B cell (primary cell): ENCODE measurements at places on chromosomes 4 and X.
A peak's percentile ranks its signal among the peaks of the same experiment; 100 is the strongest.

DNA sequence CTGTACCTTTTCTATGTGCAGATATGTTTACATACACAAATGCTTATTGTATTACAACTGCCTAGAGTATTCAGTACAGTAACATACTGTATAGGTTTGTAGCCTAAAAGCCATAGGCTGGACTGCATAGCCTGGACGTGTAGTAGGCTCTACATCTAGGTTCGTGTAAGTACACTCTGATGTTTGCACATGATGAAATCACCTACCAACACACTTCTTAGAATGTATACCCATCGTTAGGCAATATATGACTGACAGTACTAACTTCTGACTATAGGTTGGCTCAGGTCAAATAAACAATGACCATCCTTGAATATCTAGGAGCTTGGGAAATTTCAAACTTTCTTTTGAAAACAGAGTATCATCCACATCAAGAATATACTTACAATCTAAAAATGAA, 139.0 kb downstream of the CORIN start:
- DNase-seq, result no peak

DNA sequence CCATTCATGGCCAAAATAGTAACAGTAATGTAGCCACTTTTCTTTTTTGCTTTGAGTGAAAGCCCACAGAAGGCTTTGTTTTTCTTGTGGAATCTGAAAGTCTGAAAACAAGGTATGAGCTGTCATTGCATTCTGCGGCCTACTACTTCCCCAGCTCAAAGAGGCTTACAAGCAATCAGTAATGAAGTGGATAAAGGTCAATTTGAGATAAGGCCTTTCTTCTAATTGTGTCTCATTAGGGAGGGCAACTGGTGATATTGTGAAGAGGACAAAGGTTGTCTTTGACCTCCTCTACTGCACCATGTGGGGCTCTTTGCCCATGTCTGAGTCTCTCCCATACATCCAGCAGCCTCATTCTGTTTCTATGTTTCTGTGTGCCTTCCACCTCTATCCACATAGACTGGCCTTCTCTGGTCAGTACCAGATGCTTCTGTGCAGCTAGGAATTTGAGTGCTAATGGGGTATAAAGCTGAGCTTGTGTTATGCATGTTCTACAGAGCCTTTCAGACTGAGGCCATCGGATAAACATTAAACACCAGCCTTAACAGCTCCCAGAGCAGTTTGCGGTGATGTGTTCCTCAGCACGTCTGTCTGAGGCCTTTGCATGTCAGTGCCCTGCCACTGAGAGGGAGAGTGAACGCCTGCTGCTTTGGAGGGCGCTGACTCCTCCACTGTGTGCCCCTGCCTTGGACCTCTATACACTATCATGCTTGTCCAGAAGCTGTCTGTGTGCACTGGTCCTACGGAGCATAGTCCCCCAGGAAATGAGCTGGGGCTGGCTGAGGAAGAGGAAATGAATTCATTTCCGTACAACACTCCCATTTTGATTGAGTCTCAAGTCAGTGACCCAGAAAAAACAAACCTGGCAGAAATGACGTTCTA, 80.2 kb downstream of the SH2D1A start:
- DNase-seq, result no peak

- DNase-seq, result no peak
Observed at GRCh38 chrX:72130156-72130761, 1.5 kb downstream of the RTL5 start.

DNA sequence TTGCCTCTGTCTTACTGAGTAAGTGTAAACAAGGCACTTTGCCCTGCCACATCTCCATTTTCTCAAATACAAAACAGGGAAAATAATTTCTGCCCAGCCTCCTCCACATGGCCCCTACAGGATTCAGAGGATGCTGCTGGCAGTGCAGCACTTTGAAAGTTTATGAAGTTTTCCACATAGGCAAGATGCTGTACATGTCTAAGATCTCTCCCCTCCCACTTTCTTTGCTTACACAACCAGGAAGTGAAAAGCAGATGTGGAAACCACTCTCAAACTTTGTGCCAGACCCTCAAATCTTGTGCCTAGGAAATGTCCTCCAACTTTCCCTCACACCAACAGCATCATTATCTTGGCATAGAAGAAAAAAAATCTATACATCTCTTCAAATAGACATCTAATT, 257.0 kb upstream of the LDB2 start:
- no peak for DNase-seq

DNA sequence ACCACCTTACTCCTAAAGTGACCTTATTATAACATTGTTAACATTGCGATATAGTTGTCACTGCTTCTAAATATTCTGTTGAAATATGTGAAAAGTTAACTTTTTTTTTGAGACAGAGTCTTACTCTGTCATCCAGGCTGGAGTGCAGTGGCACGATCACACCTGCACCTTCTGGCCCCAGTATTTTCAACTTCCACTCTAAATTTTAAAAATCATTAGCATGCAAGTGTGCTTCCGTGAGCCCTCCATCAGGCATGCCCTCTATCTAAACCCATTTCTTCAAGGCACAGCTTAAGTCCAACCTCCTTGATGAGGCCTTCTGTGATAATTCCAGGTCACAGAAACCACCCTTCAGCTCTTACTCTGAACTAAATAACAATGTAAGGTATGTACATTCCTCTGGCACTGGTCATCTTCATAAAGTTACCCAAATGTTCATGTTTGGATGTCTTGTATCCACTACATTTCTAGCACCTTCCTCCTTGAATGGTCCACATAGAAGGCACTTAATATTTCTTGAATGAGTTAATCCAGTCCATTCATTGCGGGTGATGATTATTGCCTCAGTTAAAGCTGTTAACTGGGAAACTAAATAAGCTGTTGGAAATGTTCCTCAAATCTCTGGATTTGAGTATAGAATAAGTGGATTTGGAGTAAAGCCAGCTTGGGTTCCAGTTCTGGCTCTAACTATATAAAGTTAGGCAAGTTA, 38.6 kb upstream of the TMEM131L start:
- peak; percentile 33 for DNase-seq

DNA sequence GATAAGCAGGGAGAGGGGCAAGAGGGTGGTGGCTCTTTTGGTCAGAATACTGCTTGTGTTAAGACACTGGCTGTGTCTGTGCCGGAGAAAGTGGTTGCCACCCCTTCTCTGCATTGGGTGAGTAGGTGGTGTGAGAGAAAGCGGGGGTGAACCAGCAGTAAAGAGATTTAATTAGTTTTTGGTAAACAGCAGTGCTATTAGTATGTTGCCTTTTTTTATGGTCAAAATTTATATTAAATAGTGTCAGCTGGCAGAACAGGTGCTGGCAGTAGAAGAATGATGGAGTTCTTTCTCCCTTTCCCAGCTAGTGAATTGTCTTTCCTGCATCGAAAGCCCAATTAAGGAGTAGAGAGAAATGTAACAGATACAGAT, 181.6 kb downstream of the LARP7 start:
- no peak for DNase-seq

DNA sequence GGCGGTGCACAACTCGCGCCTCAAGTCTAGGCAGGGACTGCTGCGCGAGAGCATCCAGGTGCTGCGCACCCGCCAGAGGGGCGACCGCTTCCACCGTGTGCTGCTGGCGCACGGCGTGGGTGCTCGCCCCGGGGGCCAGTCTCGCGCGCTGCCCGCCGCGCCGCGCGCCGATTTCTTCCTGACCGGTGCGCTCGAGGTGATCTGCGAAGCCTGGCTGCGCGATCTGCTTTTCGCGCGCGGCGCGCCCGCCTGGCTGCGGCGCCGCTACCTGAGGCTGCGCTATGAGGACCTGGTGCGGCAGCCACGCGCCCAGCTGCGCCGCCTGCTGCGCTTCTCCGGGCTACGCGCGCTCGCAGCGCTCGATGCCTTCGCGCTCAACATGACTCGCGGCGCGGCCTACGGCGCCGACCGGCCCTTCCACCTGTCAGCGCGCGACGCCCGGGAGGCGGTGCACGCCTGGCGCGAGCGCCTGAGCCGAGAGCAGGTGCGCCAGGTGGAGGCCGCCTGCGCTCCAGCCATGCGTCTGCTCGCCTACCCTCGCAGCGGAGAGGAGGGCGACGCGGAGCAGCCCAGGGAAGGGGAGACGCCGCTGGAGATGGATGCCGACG, 1.3 kb downstream of the CHST7 start:
- DNase-seq, result peak; percentile 69

DNA sequence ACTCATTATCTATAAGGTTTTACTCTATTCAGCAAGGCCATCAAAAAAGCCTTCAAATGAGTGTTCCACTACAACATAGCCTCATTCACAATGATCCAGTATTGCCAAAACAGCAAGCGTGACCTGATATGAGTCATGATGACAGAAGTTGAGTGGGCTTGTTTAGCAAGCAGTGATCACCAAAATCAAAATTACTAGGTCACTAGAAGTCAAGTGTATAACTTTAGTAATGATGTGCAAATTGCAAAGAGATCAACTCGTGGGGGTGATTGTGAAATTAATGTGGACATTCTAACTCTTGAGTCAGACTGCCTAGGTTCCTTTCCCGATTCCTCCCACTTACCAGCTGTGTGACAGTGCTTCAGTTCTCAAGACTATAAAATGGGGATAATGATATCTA, 124.5 kb downstream of the CHM start:
- no peak for DNase-seq

DNA sequence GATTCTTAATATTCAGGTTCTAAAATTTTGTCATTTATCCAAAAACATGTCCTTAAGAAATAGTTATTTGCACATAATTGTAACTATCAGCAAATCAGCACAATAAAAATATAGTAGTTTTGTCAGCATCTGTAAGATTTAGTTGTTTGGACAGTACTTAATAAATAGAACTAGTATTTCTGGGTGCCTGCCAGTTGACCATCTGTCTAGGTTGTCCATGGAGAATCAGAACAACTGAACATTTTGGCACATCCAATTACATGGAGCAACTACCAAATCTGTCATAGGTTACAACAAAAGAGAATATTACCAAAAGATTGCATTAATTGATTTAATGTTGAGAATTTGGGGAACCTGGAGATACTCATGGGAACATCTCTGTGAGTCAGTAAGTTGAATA, 305.5 kb upstream of the TACR3 start:
- no peak for DNase-seq

- DNase-seq, result no peak
Observed at GRCh38 chr4:48403358-48403757, 62.0 kb downstream of the SLAIN2 start.

DNA sequence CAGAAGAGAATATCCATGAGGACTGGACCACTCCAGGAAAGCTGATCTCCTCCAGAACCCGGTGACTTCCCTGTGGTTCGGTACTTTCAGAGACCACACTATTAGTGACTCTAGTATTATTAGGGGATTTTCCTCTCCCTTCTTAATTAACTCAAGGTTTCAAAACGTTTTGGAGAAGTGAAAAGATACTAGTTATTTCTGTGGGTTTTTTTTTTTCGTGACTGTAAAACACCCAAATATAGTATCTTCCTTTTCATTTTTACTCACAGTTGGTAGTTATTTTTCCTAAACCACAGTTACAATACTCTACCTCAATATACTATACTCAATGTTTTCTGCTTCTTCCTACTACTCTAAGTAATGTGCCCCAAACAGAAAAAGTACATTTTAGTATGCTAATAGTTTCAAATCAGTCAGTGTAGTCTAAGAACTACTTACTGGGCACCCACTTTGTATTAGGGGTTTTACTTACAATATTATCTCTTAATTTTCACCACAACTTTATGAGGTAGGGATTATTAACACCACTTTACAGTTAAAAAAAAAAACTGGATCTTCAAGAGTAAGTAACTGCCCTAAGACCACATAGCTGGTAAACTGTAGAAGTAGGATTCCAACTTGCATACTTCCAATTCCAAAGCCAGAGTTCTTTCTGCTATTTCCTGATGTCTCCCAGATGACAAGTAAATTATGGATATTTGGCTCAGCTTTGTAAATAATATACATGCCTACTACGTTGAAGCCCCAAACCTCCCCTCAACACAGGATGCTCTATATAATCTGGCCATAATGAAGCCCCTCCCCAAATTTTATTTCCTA, 45.0 kb downstream of the SLC9A7 start:
- peak; percentile 57 for DNase-seq

DNA sequence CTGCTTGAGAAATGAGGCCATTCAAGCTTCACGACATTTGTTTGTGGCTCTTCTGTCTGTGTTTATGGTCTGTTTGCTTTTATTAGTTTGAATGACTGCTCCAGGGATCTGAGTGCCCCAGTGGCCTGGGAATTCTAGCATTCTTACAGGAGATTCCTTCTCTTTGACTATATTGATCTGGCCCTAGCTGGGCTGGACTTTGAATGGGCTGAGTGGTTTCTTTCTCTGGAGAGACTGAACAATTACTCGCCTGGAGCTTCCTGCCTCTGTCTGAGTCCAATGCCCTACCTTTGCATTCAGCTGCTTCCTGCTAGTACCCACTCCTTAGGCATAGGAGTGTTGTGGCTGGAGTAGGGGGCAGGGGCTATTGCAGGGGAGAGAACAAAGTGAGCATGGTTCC, 51.2 kb upstream of the EDA start:
- no peak for DNase-seq

- no peak for DNase-seq
Observed at GRCh38 chr4:84319124-84319523, 180.0 kb downstream of the NKX6-1 start.

GRCh38 chr4:11799196-11799595, 370.5 kb upstream of the HS3ST1 start:
- DNase-seq, result no peak

- DNase-seq, result peak; percentile 3
Observed at GRCh38 chr4:55819634-55820033, at the start of gene EXOC1L. Gene EXOC1L (plus strand): TSS chr4:55819790. CDS start chr4:55820027, 237 bp downstream.

- peak; percentile 83 for DNase-seq
Observed at GRCh38 chr4:102344520-102344953, 745 bp downstream of the SLC39A8 start.

DNA sequence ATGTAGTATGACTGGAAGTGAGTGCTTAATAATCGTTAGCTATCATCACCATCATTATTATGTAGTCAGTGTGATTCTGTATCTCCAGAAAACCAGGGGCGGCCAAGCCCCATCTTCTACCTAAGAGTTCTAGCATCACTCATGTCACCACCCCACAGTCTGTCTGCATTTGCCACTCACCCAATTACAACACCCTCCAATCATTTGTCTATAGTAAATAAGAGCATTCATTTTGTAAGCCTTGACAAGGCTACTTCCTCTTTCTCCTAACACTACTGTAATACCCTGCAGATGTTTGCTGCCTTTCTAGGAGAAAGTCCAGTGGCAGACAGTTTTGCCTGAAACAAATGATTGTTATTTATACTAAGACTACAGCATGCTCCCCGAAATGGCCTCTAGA, 15.8 kb upstream of the IL21 start:
- no peak for DNase-seq
